Activated gamma-delta T cell treated with Interleukin-2 at 50 U/mL for 16 hours (primary cell): ENCODE measurements at places on chromosomes 7 and 10.

GRCh38 chr7:128057909-128058308 lies 26.7 kb upstream of the LRRC4 start:
- DNase-seq: no peak

DNA sequence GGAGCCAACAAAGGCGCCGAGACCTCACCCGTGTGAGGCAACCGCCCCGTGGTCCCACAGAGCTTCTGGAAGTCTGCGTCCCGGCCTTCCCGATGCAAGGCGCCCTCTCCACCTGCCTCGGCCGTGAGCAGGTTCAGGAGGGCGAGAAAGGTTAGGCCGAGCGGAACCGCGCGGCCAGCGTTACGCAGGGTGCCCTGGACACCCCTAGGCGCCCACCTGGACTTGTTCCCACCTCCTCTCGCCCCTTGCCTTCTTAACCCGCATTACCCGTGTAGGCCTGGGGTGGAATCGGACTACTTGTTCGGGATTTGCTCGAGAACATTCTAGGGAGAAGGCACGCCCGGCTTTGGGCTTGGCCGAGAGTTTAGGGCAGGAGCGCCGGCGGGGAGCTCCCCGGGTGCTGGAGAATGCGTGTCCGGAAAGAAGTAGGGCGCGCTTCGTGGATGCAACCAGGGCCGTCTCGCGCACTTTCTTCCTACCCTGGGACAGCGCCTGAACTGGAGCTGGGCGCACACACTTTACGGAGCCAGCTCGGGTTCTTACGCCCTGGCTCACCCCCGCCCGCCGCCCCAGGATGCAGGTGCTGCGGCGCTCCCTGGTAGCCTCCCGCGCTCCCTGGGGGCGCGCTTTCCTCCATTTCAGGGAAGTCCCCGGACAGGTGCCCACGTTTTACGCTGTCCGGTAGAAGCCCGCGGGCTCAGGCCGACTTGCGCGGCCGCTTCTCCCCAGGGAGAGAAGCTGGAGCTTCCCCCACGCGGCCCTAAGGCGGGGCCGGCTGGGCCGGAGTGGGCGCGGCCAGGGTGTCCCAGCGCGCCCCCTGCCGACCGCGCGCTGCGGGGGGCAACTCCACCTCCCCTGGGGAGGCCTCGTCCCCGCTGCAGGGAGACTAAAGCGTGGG lies 74.5 kb downstream of the INSIG1 start:
- DNase-seq: no peak

DNA sequence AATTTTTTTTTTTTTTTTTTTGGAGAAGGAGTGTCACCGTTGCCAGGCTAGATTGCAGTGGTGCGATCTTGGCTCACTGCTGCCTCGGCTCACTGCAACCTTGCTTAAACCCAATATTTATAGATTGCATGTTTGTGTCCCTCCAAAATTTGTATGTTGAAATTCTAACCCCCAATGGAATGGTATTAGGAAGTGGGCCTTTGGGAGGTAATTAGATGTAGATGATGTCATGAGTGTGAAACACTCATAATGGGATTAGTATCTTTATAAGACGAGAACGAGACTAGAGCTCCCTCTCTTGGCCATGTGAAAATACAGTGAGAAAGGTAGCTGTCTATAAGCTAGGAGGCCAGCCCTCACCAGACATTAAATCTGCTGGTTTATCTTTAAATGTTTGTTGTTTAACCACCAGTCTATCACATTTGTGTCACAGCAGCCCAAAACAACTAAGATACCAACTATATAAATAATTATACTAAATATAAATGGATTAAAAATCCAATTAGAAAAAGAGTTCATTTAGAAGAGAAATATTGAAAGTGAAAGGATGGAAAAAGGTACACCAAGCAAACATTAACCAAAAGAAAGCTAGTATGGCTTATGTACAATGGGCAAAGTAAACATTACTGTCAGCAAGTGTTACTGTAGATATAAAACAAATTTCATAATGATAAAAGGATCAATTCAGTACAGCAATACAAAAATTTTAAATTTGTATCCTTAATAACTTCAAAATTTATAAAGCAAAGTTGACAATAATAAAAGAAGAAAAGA lies 9.3 kb downstream of the TCAF1 start:
- no peak for DNase-seq

GRCh38 chr10:88545359-88545758 lies 37.8 kb downstream of the RNLS start:
- no peak for DNase-seq
